ENCODE measurements at places on chromosomes 6 and 20. TPM values are rescaled to one million over a fixed set of nuclear protein-coding genes. Genes with fewer than 3 reads are reported as not detected.

DNA sequence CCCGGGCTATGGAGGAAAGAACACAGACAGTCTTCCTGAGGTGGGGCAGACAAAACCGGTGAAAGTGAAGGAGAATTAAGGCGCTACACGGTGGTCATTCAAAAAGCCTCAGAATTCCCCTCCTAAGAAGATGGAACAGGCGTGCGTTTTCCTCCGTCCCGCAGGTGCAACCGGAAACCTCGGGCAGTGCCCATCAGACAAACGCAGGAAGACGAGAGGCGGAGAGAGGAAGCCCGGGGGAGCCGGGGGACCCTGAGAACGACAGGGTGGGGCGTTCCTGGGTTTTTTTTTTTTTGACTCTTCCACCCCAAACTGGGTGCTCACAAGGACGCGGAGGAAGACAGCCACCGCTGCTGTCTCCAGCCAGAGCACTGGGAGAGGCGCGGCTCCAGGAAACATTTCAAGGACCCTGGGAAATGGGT lies 25.4 kb downstream of the TTLL2 start:
- DNase-seq = no peak

DNA sequence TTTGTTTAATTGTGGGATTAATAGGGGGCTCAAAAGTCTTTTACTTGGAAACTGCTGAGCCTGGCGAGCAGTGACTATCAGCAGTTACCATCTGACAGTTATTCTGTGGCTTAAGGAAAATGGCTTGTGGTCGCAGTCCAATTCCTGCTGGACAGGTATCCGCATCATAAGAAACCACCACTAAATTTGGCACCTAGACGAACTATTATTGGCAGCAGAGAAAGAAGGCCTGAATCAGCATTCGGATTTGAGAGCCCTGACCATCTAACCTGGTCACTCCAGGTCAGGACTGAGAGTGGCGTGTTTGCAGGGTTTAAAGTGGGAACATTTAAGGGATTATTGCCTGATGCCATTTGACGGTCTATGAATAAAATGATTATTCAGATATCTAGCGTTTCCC lies 146.4 kb downstream of the RPS12 start:
- no peak for DNase-seq

DNA sequence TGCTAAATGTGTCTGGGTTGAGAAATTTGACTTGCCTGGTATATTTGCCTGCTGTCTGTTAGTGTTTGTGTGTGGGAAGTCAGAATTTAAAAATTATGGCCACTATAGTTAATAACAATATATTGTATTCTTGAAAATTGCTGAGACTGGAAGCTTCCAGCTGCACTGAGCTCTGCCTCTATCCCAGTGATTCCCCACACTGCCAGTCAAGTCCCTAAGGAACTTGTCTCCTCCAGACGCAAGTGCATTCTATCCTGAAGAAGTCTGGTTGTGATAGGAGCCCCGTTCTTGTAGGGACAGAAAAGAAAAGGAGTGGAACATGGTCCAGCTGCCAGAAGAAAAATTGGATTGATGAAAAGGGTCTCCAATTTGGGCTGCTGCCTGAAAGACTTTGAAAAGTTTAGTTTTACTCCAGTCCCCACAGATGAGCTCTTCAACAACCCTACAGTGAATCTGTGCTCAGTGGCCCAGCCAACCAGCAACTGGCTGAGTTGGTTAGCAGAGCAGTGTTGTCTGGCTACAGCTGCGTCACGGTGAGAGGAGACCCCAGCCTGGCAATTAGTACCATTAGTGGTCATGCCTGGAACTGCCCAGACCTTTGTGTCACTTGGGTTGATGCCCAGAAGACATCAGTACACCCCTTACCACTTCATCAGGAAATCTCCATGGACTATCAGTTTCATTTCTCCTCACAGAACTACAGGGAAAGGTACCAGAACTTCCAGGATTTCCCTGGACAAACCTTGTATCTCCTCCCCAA lies 183.1 kb upstream of the MCHR2 start:
- no peak for DNase-seq

- no peak for DNase-seq
Observed at GRCh38 chr20:37565134-37565811, 37.6 kb upstream of the BLCAP start.

- no peak for DNase-seq
Observed at GRCh38 chr6:88561954-88562315, 395.8 kb upstream of the CNR1 start.

DNA sequence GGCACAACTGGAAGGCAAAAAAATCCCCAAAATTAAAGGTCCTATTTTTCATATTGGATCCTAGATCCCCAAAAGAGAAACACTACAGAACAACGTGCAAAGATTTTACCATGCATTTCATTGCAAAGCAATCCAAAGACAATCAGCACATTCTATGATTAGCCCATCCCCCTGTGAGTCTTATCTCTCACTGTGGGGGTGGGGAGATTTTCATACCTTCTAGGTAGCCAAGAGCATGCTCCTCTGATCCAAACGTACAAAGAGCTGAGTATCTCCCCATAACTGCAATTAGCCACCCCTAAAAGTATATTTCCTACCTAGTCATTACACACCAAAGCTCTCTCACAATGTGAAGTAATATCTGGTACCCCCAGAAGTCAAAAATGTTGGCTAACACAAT lies 22.2 kb upstream of the ENTPD6 start:
- DNase-seq = no peak

DNA sequence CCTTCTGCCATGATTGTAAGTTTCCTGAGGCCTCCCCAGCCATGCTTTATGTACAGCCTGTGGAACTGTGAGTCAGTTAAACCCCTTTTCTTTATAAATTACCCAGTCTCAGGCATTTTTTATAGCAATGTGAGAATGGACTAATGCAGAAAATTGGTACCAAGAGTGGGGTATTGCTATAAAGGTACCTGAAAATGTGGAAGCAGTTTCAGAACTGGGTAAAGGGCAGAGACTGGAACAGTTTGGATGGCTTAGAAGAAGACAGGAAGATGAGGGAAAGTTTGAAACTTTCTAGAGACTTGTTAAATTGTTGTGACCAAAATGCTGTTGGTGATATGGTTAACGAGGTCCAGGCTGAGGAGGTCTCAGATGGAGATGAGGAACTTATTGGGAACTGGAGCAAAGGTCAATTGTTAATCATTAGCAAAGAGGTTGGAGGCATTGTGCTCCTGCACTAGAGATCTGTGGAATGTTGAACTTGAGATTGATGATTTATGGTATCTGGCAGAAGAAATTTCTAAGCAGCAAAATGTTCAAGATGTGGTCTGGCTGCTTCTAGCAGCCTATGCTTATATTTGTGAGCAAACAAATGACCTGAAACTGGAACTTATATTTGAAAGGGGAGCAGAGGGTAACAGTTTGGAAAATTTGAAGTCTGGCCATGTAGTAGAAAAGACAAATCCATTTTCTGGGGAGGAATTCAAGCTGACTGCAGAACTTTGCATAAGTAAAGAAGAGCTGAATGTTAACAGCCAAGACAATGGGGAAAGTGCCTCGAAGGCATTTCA lies 79.0 kb upstream of the GMDS start:
- no peak for DNase-seq

GRCh38 chr6:16621002-16621401 lies 140.3 kb downstream of the ATXN1 start:
- no peak for DNase-seq

GRCh38 chr20:16759181-16759563 lies 11.0 kb downstream of the OTOR start:
- DNase-seq = no peak

CLVS2 gene
- not detected for total RNA-seq

EEF1A2 gene
- 2.4 TPM for total RNA-seq

EYA2 gene
- total RNA-seq = 3.5 TPM

PTCRA gene
- total RNA-seq = not detected

KIF25 gene
- not detected for total RNA-seq

FOXA2 gene
- total RNA-seq = 0.49 TPM

CD93 gene
- 163 TPM for total RNA-seq

C2 gene
- total RNA-seq = 40.2 TPM

TMEM200A gene
- 3.7 TPM for total RNA-seq

All from thoracic aorta (tissue), 2 donors.